ENCODE measurements at places on chromosomes 13 and 19.

- H3K27ac ChIP-seq: no peak overlapping the region
- H3K4me1 ChIP-seq: no peaks in the 10 kb centered on the region
- H3K36me3 ChIP-seq: no peaks in the 10 kb centered on the region
- H3K27me3 ChIP-seq: no peaks in the 10 kb centered on the region
- H3K4me3 ChIP-seq: no peak overlapping the region
Observed at GRCh38 chr13:85512421-85512820, 286.8 kb downstream of the SLITRK6 start.

GRCh38 chr13:31122544-31123260 is 39.0 kb downstream of the HSPH1 start:
- DNase-seq: no peak
- H3K27ac ChIP-seq: no peak overlapping the region
- H3K4me3 ChIP-seq: no peak overlapping the region
- H3K36me3 ChIP-seq: no peaks in the 10 kb centered on the region
- H3K4me1 ChIP-seq: no peaks in the 10 kb centered on the region

GRCh38 chr19:30743011-30743410 is 370.8 kb downstream of the ZNF536 start:
- no peaks in the 10 kb centered on the region for H3K4me1 ChIP-seq
- no peak overlapping the region for H3K4me3 ChIP-seq
- no peaks in the 10 kb centered on the region for H3K36me3 ChIP-seq
- DNase-seq: no peak

DNA sequence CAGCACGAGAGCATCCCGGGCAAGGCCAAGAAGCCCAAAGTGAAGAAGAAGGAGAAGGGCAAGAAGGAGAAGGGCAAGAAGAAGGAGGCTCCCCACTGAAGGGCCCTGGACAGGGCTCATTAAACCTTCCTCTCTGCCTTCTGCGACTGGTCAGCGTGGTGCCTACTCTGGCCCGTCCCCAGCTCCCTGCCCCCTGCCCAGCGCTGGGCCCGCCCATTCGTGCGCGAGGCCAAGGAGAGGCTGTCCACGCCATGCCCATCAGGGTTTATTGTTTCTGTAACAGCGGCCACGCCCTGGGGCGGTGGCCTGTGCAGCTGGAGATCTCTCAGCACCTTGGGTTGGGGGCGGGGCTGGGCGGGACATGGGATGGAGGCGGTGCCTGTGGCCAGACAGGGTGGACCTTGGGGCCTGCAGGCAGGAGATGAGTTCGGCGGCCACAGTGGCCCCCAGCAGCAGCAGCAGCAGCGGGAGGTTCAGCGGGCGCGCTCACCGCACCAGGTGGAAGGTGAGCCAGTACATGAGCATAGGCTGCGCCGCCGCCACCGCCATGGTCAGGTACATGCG is 897 bp downstream of the C19orf33 start:
- H3K4me3 ChIP-seq: no peak overlapping the region
- H3K27me3 ChIP-seq: no peaks in the 10 kb centered on the region
- H3K27ac ChIP-seq: no peak overlapping the region
- H3K36me3 ChIP-seq: peaks cover 61% of the 10 kb centered on the region
- DNase-seq: no peak
- no peaks in the 10 kb centered on the region for H3K4me1 ChIP-seq

GRCh38 chr13:31150315-31150985 is 11.3 kb downstream of the HSPH1 start:
- no peak overlapping the region for H3K4me3 ChIP-seq
- H3K36me3 ChIP-seq: peaks cover 95% of the 10 kb centered on the region
- no peak for DNase-seq
- H3K27ac ChIP-seq: no peak overlapping the region
- no peaks in the 10 kb centered on the region for H3K4me1 ChIP-seq

- DNase-seq: peak; percentile 40
- H3K27me3 ChIP-seq: no peaks in the 10 kb centered on the region
- H3K4me1 ChIP-seq: peaks cover 34% of the 10 kb centered on the region
- H3K36me3 ChIP-seq: no peaks in the 10 kb centered on the region
- H3K4me3 ChIP-seq: peak overlapping the region; percentile 40
Observed at GRCh38 chr13:23427342-23427843, 6.1 kb downstream of the SACS start.

GRCh38 chr13:80040981-80041317 is 300.0 kb downstream of the SPRY2 start:
- H3K27me3 ChIP-seq: no peaks in the 10 kb centered on the region
- no peak overlapping the region for H3K27ac ChIP-seq
- DNase-seq: no peak
- H3K36me3 ChIP-seq: no peaks in the 10 kb centered on the region

DNA sequence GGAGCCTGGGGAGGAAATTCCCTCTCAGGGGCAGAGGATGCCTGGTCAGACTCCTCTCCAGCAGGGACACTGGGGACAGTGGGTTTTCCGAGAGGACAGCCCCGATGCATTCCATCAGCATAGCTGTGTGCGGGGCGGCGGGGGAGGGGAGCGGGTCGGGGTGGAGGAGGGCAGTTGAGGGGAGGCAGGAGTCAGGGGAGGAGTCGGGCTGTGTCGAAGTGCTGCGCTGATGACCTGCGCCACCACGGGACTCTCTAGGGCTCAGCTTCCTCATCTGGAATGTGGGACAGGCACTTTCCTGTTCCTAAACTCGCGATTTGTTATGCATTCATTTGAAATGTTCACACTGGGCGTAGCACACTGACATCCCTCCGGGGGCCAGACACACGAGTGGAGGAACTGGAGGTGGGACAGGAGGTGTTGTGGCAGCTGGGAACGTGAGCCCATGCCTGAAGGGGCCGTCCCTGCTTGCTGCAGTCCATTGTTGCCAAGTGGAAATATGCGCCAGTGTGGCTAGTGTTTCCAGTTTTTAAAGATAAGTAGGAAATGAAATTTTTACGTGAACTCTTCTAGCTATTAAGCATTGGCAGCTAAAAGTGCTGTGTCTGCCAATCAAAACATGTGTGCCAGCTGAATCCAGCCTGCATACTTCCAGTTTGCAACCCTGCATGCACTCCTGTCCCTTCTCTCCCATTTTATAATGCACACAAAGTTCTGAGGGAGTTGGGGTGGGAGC is 43.3 kb downstream of the FLT1 start:
- H3K27me3 ChIP-seq: no peaks in the 10 kb centered on the region
- H3K36me3 ChIP-seq: no peaks in the 10 kb centered on the region
- H3K4me1 ChIP-seq: peaks cover 10% of the 10 kb centered on the region
- H3K27ac ChIP-seq: no peak overlapping the region
- H3K4me3 ChIP-seq: peak overlapping the region; percentile 36

DNA sequence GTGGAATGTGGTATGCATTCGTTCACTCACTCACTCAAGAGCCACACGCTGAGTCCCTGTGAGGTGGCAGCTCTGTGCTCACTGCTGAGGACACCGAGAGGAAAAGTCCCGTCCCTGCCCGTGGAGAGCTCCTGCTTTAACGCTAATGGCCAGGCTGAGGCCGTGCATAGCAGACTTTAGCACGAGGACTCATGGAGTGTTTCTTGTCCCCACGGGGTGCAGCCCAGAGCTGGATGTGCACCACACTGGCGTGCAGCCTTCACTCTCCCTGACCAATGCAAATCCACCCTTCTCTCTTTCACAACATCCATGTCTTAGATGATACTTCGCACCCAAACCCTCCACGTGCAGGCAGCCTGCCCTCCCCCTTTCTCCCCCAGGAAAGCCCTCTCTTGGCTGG is 159.6 kb upstream of the ZNF536 start:
- no peaks in the 10 kb centered on the region for H3K36me3 ChIP-seq
- H3K4me1 ChIP-seq: no peaks in the 10 kb centered on the region
- no peak for DNase-seq
- H3K27ac ChIP-seq: no peak overlapping the region

- H3K36me3 ChIP-seq: peaks cover 53% of the 10 kb centered on the region
- peak overlapping the region; percentile 66 for H3K27ac ChIP-seq
- H3K4me1 ChIP-seq: peaks cover 22% of the 10 kb centered on the region
- no peaks in the 10 kb centered on the region for H3K27me3 ChIP-seq
- no peak overlapping the region for H3K4me3 ChIP-seq
- DNase-seq: no peak
Observed at GRCh38 chr19:40686882-40687524, 3.4 kb downstream of the NUMBL start.

- H3K36me3 ChIP-seq: no peaks in the 10 kb centered on the region
- H3K4me1 ChIP-seq: no peaks in the 10 kb centered on the region
- H3K4me3 ChIP-seq: no peak overlapping the region
- no peaks in the 10 kb centered on the region for H3K27me3 ChIP-seq
- no peak for DNase-seq
Observed at GRCh38 chr13:37491661-37492060, 106.9 kb downstream of the POSTN start.
